ENCODE measurements at places on chromosomes 6 and 20.
A peak's percentile ranks its signal among the peaks of the same experiment; 100 is the strongest.

GRCh38 chr6:23280437-23280836 is 711.1 kb downstream of the HDGFL1 start:
- DNase-seq = no peak

DNA sequence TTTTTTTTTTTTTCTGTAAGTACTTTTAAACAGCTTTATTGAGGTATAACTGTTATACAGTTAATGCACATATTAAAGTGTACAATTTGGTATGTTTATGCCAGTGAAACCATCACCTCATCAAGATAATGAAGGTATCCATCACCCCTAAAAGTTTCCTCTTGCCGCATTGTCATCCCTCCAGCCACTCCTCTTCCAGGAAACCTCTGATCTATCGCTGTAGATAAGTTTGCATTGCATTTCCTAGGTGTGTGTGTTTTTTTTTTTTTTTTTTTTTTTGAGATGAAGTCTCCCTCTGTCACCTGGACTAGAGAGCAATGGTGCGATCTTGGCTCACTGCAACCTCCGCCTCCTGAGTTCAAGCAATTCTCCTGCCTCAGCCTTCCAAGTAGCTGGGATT is 3.1 kb downstream of the SLX4IP start:
- DNase-seq = no peak

- no peak for DNase-seq
These were observed 22.7 kb downstream of the TFEB start for GRCh38 chr6:41712651-41713103.

GRCh38 chr6:149910721-149911151 is 12.2 kb downstream of the RAET1G start:
- DNase-seq = no peak

GRCh38 chr6:92810913-92811312 is 608.4 kb downstream of the EPHA7 start:
- DNase-seq = no peak

- DNase-seq = no peak
These were observed 72.7 kb downstream of the TRAM2 start for GRCh38 chr6:52503851-52504781.

GRCh38 chr6:129608886-129609537 is 101.0 kb downstream of the ARHGAP18 start:
- DNase-seq = no peak

DNA sequence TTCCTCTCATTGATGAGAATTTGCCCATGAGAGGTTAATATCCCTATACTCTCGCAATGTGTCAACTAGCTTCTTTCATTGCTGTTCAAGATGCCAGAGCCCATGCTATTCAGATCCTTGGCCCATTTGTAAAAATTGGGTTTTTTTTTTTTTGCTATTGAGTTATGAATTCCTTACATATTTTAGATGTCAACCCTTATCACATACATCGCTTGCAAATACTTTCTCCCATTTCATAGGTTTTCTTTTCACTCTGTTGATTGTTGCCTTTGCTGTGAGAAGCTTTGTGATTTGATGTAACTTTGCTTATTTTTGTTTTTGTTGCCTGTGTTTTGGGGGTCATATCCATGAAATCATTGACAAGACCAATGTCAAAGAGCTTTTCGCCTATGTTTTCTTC is 32.2 kb upstream of the IPCEF1 start:
- DNase-seq = no peak

GRCh38 chr6:156593127-156593526 is 184.1 kb upstream of the ARID1B start:
- no peak for DNase-seq

GRCh38 chr20:32976746-32977145 is 27.5 kb downstream of the SUN5 start:
- DNase-seq = no peak

DNA sequence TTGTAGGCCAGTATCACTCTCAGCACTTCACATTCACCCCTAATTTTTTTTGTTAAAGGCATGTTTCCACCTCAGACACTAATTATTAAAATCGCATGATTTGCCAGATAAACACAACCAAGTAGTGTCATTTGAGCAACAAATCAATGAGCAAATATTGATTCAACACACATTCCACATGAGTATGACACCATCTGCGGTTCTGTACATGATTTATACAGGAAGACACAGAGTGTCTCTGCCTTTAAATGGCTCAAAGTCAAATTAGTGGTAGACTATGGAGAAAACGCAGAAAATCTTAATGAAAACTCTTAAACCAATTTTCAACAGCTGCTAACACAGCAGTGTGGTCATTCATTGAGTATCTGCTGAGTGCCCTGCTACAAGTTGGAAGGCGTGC is 300.2 kb downstream of the SOX4 start:
- DNase-seq = no peak

DNA sequence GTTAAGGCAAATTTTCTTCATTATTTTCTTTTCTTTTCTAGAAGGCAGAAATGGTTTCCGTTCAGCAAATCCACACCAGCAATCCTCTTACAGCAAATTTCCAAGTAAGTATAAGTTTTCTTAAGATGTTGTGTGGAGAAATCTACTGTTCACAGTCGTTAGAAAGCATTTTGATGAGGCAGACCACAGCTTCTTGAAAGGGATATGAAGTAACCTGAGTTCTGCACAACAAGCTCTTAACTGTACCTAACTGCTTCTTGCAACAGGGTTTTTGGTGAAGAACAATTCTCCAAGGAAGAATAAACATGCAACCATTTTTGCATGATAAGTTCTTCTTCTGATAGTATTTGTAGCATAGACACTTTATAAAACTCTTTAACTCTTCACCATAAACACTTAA is 45.3 kb upstream of the STXBP5 start:
- no peak for DNase-seq

GRCh38 chr20:45011108-45011526 is 44.8 kb downstream of the STK4 start:
- peak; percentile 32 for DNase-seq

DNA sequence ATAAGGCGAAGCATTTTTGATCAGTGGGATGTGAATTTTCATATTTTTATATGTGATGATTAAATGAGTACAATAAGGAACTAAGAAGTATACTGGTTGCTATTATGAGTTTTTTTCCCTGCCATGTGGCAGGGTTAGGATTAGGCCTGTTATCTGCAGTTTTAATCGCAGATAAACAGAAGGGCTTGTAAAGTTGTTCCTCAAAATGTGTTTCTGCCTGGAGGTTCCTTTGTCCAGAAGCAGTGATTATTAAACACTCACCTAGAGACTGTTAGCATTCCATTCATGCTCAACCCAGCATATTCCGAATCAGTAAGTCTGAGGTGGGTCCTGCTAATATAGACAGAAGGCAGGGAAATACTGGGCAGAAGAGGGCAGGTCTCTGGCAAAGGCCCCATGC is 316.0 kb downstream of the CLIC5 start:
- no peak for DNase-seq

DNA sequence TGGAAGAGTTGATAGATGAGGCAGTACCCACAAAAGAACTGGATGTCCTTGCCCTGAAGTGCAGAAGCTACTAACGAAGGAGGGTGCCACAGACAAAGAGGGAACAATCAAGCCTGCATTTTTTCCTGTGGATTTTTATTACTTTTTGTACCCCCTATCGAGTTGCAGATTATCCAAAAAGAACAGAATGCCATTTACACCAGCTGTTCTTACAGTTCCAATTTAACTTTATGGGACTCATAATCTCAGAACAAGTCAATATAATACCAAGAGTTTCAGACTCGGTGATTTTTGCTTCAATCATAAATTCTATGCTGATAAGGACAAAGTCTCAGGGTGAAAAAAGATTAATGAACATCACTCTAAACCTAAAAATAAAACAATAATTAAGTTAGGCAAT is 4.0 kb upstream of the CNKSR3 start:
- no peak for DNase-seq

GRCh38 chr6:21791581-21791980 is 198.0 kb downstream of the SOX4 start:
- DNase-seq = no peak

DNA sequence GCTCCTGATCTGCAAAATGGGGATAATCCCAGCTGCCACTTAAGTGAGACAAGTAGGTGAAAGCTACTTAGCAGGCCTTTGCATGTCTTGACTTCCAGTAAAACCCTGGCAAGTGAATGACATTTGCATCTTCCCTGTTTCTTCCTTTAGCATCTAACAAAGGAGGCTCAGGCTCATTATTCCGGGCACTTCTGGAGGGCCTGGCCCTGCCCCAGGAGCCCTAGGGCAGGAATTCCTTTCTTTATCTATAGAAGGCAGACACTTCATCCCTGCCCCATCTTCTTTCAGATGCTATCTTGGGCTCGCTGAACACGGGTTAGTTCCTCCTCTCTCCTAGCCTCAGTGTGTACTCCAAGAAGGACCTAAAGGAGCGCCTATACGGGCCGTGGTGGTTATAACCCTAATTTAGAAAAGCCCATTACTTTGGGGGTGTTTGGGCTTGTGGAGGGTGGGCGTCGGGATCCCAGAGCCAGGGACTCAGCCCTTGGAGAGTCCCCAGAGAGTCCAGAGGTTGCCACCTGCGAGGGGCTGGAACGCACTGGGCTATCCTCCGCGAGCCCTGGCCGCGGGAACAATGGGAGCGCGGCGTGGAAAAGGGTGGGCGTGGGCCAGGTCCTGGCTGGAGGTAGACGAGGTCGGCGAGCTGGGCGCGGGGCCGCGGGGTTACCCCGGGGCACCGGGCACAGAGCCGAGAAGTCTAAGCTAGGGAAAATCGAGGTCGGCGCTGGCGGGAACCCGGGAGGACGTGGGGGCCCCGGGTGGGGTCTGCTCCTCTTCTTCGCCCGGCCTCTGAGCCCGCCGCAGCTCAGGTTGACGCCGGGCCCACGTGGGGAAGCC is 62.8 kb upstream of the EPB41L1 start:
- no peak for DNase-seq

GRCh38 chr6:6397842-6398241 is 77.4 kb upstream of the F13A1 start:
- DNase-seq = no peak

- DNase-seq = no peak
These were observed 132.0 kb upstream of the CARMIL1 start for GRCh38 chr6:25147223-25147622.

DNA sequence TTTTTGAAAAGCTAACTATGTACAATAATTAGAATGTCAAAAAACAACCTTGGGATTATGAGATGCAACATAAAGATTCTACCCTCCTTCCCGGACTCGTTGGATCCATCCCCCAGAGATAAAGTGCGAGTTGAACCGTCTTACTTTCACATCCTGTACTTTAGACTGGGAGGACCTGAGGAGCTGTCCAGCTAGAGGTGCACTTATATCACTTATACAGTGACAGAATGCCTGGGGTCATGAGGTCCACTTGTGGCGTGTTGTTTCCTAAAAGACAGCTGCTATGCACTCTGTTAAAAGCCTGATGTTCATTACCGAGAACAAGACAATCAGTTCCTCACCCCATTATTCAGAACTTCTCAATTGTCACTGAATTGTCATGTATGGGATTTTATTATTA is 2.1 kb downstream of the CDS2 start:
- DNase-seq = no peak
